Breast epithelium (tissue), 4 donors: ENCODE measurements at places on chromosomes 6 and 20. TPM values are rescaled to one million over a fixed set of nuclear protein-coding genes. Genes with fewer than 3 reads are reported as not detected.

Gene GGTLC1
- total RNA-seq = not detected

Gene BTNL2
- not detected for total RNA-seq

Gene RAB44
- total RNA-seq = under 0.01 TPM

Gene AVP
- total RNA-seq = not detected

Gene KIAA0408
- total RNA-seq = 2.2 TPM

Gene CCN6
- total RNA-seq = not detected

Gene PTCRA
- total RNA-seq = not detected

Gene TOX2
- total RNA-seq = 0.44 TPM

Gene RPRD1B
- 21.4 TPM for total RNA-seq

Gene PPT2
- 59.6 TPM for total RNA-seq

DNA sequence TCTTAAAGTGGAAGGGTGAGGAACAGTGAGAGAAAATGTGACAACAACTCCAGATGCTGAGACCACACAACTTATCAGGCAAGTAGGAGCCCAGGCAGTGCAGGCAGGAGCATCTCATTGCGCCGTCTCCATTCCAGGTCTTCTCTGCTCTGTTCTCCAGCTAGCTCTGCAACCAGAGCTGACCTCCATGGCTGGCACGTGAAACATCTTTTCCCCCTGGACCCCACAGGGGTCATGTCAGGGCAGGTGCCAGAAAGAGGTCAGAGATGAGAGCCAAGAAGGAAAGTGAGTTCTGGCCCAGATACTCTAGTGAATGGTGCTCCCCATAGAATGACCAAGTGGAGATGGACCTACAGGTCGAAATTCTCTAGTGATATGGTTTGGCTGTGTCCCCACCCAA, 281.4 kb downstream of the SMOC2 start:
- H3K4me1 ChIP-seq = no peaks in the 10 kb centered on the region
- no peak overlapping the region for H3K27ac ChIP-seq
- H3K4me3 ChIP-seq = no peak overlapping the region

GRCh38 chr6:84078335-84078734, 44.8 kb downstream of the MRAP2 start:
- no peaks in the 10 kb centered on the region for H3K4me1 ChIP-seq
- H3K36me3 ChIP-seq = no peaks in the 10 kb centered on the region
- H3K27me3 ChIP-seq = no peaks in the 10 kb centered on the region
- H3K27ac ChIP-seq = no peak overlapping the region

DNA sequence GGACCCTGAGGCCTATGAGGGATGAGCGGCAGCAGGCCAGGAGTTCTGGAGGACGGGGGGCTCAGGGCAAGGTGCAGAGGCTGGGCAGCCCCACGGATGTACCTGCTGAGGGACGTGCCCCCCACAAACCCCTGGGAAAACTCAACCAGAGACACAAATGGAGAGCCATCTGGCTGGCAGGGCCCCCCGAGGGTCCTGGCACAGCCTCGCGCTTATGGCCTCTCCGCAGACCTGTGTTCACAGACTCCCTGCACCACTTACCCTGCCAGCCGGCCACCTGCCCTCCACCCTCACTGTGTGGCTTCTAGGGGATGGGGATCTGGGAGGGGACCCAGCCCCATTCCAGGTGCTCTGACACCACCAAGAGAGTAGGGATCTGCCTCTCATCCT, 3.4 kb upstream of the ZBTB46 start:
- no peak for DNase-seq
- peak overlapping the region; percentile 47 for H3K4me3 ChIP-seq

DNA sequence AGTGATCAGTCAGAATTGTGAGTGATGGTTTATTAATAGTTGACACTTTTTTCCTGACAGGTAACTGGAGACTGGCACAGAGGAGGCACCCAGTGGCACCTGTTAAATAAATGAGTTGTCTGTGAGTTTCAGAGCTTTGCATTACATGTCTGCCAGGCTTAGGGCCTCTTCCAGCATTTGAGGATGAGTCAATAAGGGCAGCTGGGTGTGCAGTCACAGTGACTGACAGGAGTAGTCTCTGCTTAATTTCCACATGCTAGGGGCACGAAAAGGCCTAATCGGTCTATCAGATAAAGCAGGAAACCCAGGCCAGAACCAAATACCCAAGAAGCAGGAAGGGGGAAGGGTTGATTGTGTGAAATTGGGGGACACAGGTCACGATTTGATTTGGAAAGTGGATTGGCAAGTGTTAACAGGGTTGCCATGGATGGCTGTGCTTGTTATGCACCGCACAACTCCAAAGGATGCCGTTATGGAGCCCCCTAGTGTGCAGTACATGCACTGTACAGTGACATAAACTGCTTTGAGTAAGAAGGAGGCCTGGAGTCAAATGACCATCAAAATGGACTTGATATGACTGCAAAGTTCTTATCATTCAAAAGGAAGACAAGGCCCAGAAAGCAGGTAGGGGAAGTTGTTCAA, 111.9 kb upstream of the GGTLC1 start:
- H3K4me1 ChIP-seq = no peaks in the 10 kb centered on the region
- no peaks in the 10 kb centered on the region for H3K36me3 ChIP-seq
- no peak overlapping the region for H3K27ac ChIP-seq

GRCh38 chr6:144957236-144957937, 672.3 kb downstream of the UTRN start:
- no peaks in the 10 kb centered on the region for H3K36me3 ChIP-seq
- DNase-seq = no peak
- H3K4me1 ChIP-seq = no peaks in the 10 kb centered on the region

DNA sequence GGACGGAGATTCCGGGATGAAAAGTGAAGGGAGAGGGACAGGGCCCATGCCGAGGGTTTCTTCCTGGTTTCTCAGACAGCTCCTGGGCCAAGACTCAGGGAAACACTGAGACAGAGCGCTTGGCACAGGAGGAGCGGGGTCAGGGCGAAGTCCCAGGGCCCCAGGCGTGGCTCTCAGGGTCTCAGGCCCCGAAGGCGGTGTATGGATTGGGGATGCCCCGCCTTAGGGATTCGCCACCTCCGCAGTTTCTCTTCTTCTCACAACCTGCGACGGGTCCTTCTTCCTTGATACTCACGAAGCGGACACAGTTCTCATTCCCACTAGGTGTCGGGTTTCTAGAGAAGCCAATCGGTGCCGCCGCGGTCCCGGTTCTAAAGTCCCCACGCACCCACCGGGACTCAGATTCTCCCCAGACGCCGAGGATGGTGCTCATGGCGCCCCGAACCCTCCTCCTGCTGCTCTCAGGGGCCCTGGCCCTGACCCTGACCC, 55.0 kb upstream of the HLA-A start:
- no peaks in the 10 kb centered on the region for H3K36me3 ChIP-seq
- H3K27ac ChIP-seq = no peak overlapping the region
- DNase-seq = no peak
- H3K27me3 ChIP-seq = no peaks in the 10 kb centered on the region
- H3K4me1 ChIP-seq = no peaks in the 10 kb centered on the region

DNA sequence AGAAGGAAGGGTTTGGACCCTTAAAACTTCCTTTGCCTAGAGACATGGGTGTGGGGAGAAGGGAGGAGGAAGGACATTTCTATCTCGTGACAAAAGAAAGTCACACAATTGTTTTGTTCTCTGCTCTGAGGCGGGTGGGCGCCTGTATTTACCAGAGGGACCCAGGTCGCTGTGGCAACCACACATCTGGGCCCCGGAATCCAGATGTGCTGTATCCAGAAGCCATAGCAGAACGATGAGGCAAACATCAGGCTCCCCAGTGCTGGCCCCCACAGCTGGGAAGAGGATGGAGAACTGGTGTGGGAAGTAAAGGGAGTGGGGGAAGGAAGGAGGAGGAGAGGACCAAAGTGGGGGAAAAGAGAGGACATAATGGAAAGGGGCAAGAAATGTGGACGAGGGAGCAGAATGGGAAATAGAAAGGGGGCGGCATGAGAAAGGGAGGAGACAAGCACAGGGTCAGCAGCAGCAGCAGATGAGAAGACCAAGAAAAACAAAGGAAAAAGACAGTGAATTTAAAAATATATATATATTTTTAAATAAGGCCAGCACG, 3.4 kb upstream of the TNXB start:
- DNase-seq = no peak
- no peak overlapping the region for H3K4me3 ChIP-seq
- H3K27ac ChIP-seq = peak overlapping the region; percentile 93
- no peaks in the 10 kb centered on the region for H3K27me3 ChIP-seq
- no peaks in the 10 kb centered on the region for H3K4me1 ChIP-seq

DNA sequence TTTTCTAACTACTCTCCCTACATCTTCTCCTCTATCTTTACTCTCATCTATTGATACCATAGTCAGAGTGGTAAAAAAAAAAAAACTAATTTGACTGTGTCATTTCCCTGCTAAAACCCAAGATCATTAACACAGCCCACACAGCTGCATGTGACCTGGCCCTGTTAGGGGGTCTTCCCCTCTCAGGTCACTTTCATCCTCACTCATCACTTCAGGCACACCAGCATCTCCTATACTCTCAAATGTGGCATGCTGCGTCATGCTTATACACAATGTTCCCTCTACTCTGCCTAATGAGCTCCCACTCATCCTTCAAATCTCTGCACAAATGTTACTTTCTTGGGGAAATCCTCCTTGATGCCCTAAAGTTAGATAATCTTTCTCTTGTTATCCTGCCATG, 86.8 kb downstream of the CDK19 start:
- H3K36me3 ChIP-seq = no peaks in the 10 kb centered on the region
- no peak overlapping the region for H3K27ac ChIP-seq
- H3K27me3 ChIP-seq = no peaks in the 10 kb centered on the region
- no peak overlapping the region for H3K4me3 ChIP-seq

DNA sequence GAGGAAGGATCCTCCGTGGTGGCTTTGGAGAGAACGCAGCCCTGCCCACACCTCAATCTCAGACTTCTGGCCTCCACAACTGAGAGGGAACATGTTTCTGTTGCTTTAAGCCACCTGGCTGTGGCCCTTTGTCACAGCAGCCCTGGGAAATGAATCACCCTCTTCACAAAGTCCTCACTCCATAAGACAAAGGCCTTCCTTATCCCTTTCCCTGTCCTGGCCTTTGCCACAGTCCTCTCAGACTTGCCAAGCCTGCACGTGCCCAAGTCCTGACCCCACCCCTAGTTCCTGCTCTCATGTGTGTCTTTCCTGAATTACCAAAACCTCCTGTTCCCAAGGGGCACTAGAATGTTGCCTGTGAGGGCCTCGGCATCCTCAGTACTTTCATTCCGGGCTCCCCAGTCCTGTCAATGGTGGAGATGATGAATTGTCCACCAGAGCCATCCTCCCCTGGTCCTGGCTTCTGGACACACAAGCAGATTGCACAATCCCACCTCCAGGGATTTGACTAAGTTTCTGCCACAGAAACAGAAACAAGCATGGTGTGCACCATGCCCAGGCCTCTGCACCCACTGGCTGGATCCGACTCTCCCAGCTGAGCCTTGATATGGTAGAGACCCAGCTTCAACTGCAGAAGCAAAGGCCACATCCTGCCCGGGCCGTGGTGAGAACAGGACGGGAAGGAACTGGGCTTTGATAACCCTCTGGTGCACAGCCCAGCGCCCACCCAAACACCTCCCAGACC, 232.6 kb upstream of the PDE10A start:
- H3K36me3 ChIP-seq = no peaks in the 10 kb centered on the region
- DNase-seq = no peak
- no peaks in the 10 kb centered on the region for H3K4me1 ChIP-seq

GRCh38 chr6:38162493-38163185, 343.1 kb downstream of the ZFAND3 start:
- no peaks in the 10 kb centered on the region for H3K36me3 ChIP-seq
- no peaks in the 10 kb centered on the region for H3K27me3 ChIP-seq
- no peak overlapping the region for H3K27ac ChIP-seq
- no peak overlapping the region for H3K4me3 ChIP-seq
- DNase-seq = no peak

- H3K27me3 ChIP-seq = no peaks in the 10 kb centered on the region
- no peaks in the 10 kb centered on the region for H3K4me1 ChIP-seq
- H3K4me3 ChIP-seq = no peak overlapping the region
- H3K36me3 ChIP-seq = no peaks in the 10 kb centered on the region
- no peak for DNase-seq
- H3K27ac ChIP-seq = no peak overlapping the region
Observed at GRCh38 chr6:165077876-165078275, 231.5 kb downstream of the C6orf118 start.

DNA sequence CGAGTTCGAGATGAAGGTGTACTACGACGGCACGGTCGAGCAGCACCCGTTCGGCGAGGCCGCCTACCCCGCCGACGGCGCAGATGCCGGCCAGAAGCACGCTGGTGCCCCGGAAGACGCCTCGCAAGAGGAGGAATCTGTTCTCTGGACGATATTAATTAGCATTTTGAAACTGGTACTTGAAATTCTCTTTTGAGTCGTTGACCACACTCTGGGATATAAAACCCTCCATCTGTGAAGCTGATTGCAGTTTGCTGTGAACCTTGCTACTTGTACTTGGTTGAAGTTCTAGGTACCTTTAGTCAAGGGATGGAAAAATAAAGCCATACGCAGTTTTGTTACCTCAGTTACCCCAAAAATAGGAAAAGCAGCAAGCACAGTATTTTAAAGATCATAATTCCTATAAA, 917 bp downstream of the C6orf120 start:
- peak overlapping the region; percentile 96 for H3K27ac ChIP-seq
- H3K27me3 ChIP-seq = no peaks in the 10 kb centered on the region
- DNase-seq = no peak
- H3K36me3 ChIP-seq = no peaks in the 10 kb centered on the region

- H3K27me3 ChIP-seq = no peaks in the 10 kb centered on the region
- no peaks in the 10 kb centered on the region for H3K36me3 ChIP-seq
- no peak for DNase-seq
- H3K4me3 ChIP-seq = no peak overlapping the region
- H3K4me1 ChIP-seq = no peaks in the 10 kb centered on the region
Observed at GRCh38 chr6:165178056-165178455, 131.3 kb downstream of the C6orf118 start.

DNA sequence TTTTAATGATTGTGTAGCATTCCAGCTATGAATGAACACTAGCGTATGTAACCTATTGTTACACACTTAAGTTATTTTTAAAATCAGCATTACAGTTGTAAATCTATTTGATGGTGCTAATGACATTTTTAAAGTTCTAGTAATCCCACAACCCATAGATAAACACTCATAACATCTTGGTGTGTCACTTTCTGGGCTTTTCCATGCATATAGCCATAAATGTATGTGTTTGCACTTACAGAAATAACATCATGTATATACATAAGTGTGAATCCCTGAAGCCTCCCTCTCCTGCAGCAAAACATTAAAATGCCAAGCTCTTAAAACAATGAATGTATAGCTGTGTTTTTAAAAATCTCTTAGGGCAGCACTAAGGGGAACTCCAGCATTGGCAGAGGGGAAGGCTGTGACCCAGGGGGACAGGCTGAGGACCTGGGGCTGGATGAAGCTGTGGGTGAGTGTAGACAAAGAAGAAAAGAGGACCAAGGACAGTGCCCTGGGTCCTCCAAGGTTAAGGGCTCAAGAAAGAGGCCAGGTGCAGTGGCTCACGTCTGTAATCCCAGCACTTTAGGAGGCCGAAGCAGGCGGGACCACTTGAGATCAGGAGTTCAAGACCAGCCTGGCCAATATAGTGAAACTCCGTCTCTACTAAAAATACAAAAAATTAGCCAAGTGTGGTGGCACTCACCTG, 929 bp upstream of the CENPB start:
- H3K27ac ChIP-seq = peak overlapping the region; percentile 23
- DNase-seq = no peak
- no peaks in the 10 kb centered on the region for H3K36me3 ChIP-seq
- peaks cover 26% of the 10 kb centered on the region for H3K4me1 ChIP-seq
